ENCODE measurements at places on chromosomes 6 and 20.
A peak's percentile ranks its signal among the peaks of the same experiment; 100 is the strongest.

DNA sequence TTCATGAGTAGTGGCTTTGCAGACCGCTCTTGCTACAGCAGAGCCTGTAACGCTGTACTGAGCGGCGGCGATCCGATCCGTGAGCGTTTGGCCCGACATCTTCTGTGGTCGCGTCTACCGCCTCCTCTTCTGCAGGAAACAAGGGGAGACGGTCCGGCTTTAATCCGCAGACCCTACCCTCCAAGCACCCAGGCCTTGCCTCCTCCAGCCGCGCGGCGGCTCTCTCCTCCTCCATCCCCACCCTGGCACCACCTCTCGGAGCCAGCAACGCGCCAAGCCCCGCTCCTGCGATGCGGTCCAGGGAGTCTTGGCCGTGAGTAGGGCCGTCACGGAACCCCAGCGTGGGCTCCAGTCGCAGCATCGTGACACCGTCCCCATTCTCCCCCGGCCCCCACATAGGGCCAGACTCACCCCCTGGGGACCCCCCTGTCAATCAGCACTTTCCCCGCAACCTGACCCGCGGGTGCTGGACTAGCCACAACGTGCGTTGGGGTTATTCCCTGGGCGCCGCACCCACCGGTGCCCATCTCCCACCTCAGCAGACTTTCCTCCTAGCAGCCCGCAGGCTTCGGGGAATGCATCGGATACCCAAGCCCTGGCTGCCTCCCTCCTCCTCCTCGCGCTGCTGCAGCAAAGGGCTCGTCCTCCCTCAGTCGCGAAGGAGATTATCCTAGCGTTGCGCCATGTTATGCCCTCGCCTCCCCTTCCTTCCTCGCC, 914 bp downstream of the SNAP91 start:
- H3K27me3 ChIP-seq, result peaks cover 18% of the 10 kb centered on the region
- H3K27ac ChIP-seq, result no peak overlapping the region
- peak overlapping the region; percentile 76 for H3K4me3 ChIP-seq
- no peaks in the 10 kb centered on the region for H3K4me1 ChIP-seq

GRCh38 chr20:58797371-58798338, 53.0 kb downstream of the GNAS-AS1 start:
- no peaks in the 10 kb centered on the region for H3K4me1 ChIP-seq
- no peak for DNase-seq
- H3K27me3 ChIP-seq, result no peaks in the 10 kb centered on the region
- H3K27ac ChIP-seq, result no peak overlapping the region

DNA sequence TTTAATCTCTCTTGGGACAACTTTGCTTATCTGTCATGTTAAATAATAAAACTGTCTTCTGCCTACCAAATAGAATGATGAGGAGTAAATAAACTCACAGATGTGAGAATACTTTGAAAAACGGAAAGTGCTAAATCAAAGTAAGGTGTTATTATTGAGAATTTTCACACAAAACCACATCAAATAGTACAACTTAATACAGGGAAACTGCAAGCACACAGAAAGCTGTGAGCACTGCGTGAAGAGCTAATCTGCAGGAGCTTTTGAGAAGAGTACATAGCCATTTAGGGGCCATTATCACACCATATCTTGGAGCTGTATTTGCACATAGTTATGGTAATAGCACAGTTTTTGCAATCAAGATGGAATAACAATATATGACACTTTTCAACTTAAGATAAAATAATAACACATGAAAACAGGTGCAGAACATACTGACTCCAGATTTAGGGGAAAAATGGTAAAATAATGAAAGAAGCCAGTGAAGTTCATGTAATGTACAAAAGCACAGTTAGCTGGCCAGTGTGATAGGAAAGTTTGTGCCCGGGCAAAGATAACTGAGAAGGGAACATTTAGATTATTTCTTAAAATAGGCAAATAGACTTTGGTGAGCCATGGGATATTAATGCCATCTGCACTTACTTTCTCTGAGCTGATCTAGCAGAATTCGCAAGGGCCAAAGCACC, 398.5 kb upstream of the PLCB4 start:
- H3K27ac ChIP-seq, result no peak overlapping the region
- DNase-seq, result no peak

- H3K4me1 ChIP-seq, result no peaks in the 10 kb centered on the region
- no peak overlapping the region for H3K4me3 ChIP-seq
- DNase-seq, result no peak
- H3K36me3 ChIP-seq, result peaks cover 5% of the 10 kb centered on the region
Observed at GRCh38 chr20:3652221-3652620, 11.0 kb downstream of the GFRA4 start.

GRCh38 chr6:113447088-113447831, 409.9 kb upstream of the MARCKS start:
- H3K4me1 ChIP-seq, result peaks cover 3% of the 10 kb centered on the region
- H3K27me3 ChIP-seq, result no peaks in the 10 kb centered on the region
- no peaks in the 10 kb centered on the region for H3K36me3 ChIP-seq
- H3K4me3 ChIP-seq, result no peak overlapping the region

GRCh38 chr20:32116079-32116521, 6.6 kb downstream of the TM9SF4 start:
- no peak overlapping the region for H3K4me3 ChIP-seq
- peaks cover 26% of the 10 kb centered on the region for H3K4me1 ChIP-seq
- no peak for DNase-seq
- H3K27me3 ChIP-seq, result no peaks in the 10 kb centered on the region

GRCh38 chr6:152637296-152638047, at the start of gene SYNE1:
SYNE1 (minus strand) TSS chr6:152637362; CDS start chr6:152628331, 9,031 bp downstream.
- no peak for DNase-seq
- no peaks in the 10 kb centered on the region for H3K27me3 ChIP-seq
- no peak within 1 kb of the TSS for H3K27ac ChIP-seq
- H3K36me3 ChIP-seq, result no peaks in the 10 kb centered on the region
- peaks cover 9% of the 10 kb centered on the region for H3K4me1 ChIP-seq

GRCh38 chr6:121161886-121162285, 172.4 kb downstream of the TBC1D32 start:
- H3K36me3 ChIP-seq, result peaks cover 18% of the 10 kb centered on the region
- H3K4me1 ChIP-seq, result no peaks in the 10 kb centered on the region
- no peak for DNase-seq
- no peak overlapping the region for H3K4me3 ChIP-seq

DNA sequence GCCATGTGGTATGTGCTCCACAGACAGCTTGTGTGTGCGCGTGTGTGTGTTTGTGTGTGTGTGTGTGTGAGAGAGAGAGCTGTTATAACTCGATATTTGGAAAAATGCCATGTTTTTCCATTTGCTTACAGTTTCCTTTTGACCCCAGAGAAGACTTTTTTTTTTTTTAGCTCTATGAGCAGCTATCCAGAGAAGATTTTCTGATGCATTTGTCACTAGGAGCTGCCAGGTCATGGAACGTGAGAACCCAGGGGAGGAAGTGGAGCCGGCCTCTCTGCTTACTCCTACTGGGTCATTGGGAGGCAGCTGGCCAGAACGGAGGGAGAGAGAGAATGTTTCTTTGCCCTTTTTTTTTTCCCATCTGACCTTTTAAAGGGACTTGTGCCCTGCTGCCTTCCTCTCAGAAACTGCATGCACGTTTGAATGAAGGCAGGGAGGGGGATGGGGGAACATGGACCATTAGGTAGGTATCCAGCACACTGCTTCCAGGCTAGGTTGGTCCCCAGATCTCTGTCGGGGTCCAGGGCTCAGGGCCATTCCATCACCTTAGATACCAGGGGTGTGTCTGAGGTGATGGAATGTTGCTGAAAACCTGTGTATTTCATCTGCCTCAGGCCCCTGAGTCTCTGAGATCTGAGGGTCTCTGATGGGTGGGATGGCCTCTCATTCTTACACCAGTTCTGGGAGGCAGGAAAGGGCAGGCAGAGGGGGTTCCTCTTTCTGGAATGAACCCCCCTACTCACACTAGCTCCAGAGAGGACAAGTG, 11.2 kb upstream of the MRPS18A start:
- H3K27me3 ChIP-seq, result no peaks in the 10 kb centered on the region
- no peak overlapping the region for H3K27ac ChIP-seq
- DNase-seq, result peak; percentile 51
- no peak overlapping the region for H3K4me3 ChIP-seq
- peaks cover 15% of the 10 kb centered on the region for H3K4me1 ChIP-seq
- no peaks in the 10 kb centered on the region for H3K36me3 ChIP-seq

DNA sequence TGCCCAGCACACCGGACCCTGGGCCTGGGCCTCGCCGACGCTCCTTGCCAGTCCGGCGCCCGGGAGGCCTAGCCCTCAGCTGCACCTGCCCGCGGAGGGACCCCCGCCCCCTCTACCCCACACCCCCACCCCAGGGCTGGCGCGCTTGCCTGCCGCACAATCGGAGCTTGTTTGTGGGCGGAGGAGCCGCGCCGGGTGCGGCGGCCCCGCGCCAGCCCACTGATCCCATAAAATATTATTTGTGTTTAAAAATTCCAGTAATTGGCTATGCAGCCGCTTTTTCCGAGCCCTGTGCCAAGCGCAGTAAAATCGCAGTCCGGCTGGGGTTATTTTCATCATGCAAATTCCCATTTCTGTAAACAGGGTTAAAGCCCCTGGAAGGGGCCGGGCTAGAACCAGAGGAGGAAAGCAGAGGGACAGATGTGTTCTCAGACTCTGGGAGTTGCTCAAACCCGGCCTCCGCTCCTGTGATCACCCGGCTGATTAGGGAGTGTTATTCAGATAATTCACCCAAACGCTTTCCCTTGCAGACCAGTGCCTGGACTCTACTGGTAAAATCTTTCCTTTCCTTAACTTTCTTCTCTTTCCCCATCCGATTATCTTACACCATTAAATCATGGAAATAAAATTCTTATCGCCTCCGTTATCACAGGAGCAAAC, 93.1 kb downstream of the NCR2 start:
- peak; percentile 81 for DNase-seq
- peak overlapping the region; percentile 81 for H3K27ac ChIP-seq
- H3K4me3 ChIP-seq, result peak overlapping the region; percentile 68
- H3K36me3 ChIP-seq, result no peaks in the 10 kb centered on the region
- no peaks in the 10 kb centered on the region for H3K27me3 ChIP-seq
- H3K4me1 ChIP-seq, result peaks cover 54% of the 10 kb centered on the region

GRCh38 chr20:23889775-23890187, 10.2 kb upstream of the CST5 start:
- H3K4me3 ChIP-seq, result no peak overlapping the region
- H3K4me1 ChIP-seq, result no peaks in the 10 kb centered on the region
- no peak overlapping the region for H3K27ac ChIP-seq
- no peak for DNase-seq
- H3K36me3 ChIP-seq, result no peaks in the 10 kb centered on the region

DNA sequence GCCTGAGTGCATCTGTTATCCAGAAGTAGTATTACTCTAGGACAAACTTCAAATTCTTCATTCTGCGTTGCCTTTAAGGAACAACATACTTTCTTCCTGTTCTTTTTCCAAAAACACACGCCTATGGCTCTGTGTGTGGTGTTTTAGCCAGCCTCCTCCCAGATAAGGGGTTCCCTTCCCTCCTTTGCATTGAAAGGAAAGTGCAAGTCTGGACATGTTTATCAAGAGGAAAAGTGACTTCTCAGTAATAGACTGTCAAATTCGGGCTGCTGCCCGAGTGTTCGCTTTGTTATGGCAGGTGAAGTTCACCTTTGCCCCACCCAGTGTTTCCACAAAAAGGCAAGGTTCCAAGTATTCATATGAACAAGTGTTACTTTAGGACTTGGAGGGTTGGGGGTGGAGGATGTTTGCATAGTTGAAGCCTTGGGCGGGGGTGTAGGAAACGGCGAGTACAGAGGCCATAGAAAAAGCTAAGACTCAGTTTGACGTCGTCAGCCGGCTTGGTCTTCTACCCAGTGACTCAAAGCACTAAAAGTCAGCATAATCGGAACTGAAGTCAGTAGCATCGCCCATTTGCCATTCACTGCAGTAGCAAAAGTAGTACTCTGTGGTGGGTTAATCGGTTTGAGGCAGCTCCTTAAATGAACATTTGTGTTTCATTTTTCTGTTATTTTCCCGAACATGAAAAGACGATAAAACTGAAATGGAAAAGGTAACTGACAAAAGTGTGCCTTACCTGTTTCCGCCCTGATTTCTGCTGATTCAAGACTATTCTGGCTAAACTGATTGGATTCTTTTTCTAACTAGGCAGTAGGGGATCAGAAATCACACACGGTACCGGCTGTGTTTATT, 12.5 kb downstream of the PRDM1 start:
- H3K27ac ChIP-seq, result no peak overlapping the region
- no peaks in the 10 kb centered on the region for H3K4me1 ChIP-seq
- DNase-seq, result no peak
- H3K27me3 ChIP-seq, result peaks cover 13% of the 10 kb centered on the region

DNA sequence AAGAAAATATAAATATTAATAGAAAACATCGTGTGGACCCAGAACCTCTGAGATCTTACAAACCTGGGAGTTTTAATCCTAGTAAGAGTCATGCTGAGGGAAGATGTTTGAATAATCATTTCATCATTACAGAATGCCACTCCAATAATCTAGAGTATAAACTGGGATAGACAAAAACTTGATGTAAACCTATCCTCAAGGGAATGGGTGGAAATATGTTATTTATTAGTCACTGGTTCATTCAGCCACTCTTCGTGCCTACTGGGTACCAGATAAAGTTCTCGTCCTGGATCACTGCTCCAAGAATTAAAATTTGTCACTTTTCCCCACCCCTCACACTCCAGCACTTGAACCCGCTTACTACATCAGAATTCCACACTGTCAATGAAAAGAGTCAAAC, 7.7 kb downstream of the HLA-B start:
- no peaks in the 10 kb centered on the region for H3K4me1 ChIP-seq
- no peak overlapping the region for H3K4me3 ChIP-seq

DNA sequence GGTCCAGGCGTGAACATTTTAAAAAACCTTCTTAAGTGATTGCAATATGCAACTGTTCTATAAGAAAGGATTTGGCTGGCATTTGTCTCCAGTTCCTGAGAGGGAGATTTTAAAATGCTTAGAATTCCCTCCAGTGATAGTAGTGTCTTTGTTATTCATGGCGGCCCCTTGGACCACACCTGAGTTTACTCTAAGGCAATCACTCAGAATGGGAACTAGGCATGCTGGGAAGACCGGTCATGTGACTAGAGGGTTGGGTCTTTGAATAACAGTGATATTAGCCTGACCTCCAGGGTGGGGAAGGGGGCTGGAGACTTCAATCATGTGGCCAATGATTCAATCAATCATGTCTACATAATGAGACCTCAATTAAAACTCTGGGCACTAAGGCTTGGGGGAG, 50.7 kb upstream of the UTRN start:
- H3K4me3 ChIP-seq, result no peak overlapping the region
- H3K27me3 ChIP-seq, result no peaks in the 10 kb centered on the region
- H3K27ac ChIP-seq, result no peak overlapping the region
- no peaks in the 10 kb centered on the region for H3K4me1 ChIP-seq
- no peaks in the 10 kb centered on the region for H3K36me3 ChIP-seq
